Chondrocyte (in vitro differentiated cells): ENCODE measurements at places on chromosomes 4 and X. TPM values are rescaled to one million over a fixed set of nuclear protein-coding genes. Genes with fewer than 3 reads are reported as not detected.

- H3K36me3 ChIP-seq, result no peaks in the 10 kb centered on the region
- H3K27ac ChIP-seq, result no peak overlapping the region
- H3K4me1 ChIP-seq, result peaks cover 6% of the 10 kb centered on the region
- no peaks in the 10 kb centered on the region for H3K27me3 ChIP-seq
Measured at GRCh38 chr4:142519342-142519741, 326.8 kb downstream of the INPP4B start.

Gene DCHS2
- total RNA-seq, result 0.39 TPM in 1 of 3 replicates, not detected in the others

DNA sequence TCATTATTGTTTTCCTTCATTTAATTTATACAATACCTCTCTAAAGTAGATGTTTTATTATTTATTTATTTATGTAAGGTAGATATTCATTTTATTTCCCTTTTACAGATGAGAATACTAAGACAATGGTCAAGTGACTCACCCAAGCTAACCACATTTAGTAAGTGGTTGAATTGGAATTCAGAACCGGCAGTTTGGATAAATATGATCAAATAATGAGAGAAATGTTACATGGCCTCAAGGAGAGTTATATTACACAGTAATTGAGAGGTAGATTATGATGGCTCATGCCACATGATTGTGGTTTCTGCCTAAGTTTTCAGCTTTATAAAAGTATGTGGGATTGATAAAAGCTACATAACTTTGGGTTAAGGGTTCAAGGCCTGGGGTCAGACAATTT, 239.4 kb upstream of the BOD1L1 start:
- no peak overlapping the region for H3K4me3 ChIP-seq
- no peaks in the 10 kb centered on the region for H3K36me3 ChIP-seq
- DNase-seq, result no peak
- no peaks in the 10 kb centered on the region for H3K27me3 ChIP-seq

DNA sequence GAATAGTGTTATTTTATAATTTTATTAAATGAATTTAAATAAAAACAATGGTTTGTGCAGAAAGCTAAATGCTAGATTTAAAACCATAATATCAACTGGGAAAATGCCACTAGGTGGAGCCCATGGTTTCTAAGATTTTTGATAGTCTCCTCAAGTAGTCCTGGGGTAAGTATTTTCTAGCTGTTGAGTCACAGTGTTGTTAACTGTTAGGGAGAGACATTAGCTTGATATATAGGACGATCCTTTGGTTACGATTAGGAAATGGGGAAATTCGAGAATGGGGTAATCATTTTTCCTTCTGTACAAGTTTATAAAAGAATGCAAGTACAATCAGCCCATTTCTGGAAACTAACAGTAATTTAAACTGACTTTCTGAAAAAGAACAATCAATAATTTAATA, 378.4 kb downstream of the ANKRD50 start:
- no peak overlapping the region for H3K27ac ChIP-seq
- H3K4me3 ChIP-seq, result peak overlapping the region; percentile 3
- DNase-seq, result no peak
- H3K4me1 ChIP-seq, result peaks cover 11% of the 10 kb centered on the region
- no peaks in the 10 kb centered on the region for H3K36me3 ChIP-seq
- no peaks in the 10 kb centered on the region for H3K27me3 ChIP-seq

DNA sequence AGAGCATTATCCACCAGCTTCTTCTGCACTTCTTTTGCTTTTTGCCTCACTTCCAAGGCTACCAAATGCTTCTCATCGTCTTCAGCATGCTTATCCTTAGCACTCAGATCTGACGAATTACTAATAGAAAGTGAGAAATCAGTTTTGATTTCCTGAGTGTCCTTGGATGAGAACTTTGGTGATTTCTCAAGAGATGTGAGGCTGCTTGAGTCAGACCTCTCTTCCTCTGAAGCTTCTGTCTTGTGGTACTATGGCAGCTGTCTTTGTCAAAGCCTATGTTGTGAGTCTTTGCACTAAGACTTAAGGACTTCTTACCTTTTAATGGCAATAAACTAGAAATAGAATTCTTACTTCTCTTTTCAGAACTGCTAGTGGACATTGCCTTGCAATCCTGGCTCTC, 169.9 kb downstream of the CPE start:
- H3K4me1 ChIP-seq, result no peaks in the 10 kb centered on the region
- H3K4me3 ChIP-seq, result no peak overlapping the region
- peaks cover 12% of the 10 kb centered on the region for H3K27me3 ChIP-seq
- H3K27ac ChIP-seq, result no peak overlapping the region
- no peaks in the 10 kb centered on the region for H3K36me3 ChIP-seq

GRCh38 chr4:86938771-86939520, 4.1 kb downstream of the AFF1 start:
- no peak overlapping the region for H3K27ac ChIP-seq
- DNase-seq, result no peak
- no peaks in the 10 kb centered on the region for H3K36me3 ChIP-seq
- H3K27me3 ChIP-seq, result no peaks in the 10 kb centered on the region
- H3K4me3 ChIP-seq, result no peak overlapping the region
- H3K4me1 ChIP-seq, result peaks cover 38% of the 10 kb centered on the region

Gene ENPP6
- total RNA-seq, result not detected in 3 replicates

- DNase-seq, result no peak
- peaks cover 18% of the 10 kb centered on the region for H3K4me1 ChIP-seq
- H3K27me3 ChIP-seq, result no peaks in the 10 kb centered on the region
- H3K27ac ChIP-seq, result no peak overlapping the region
Measured at GRCh38 chr4:137623013-137623412, 90.7 kb upstream of the PCDH18 start.

GRCh38 chr4:37437163-37437562, 192.6 kb downstream of the NWD2 start:
- H3K27ac ChIP-seq, result no peak overlapping the region
- H3K4me1 ChIP-seq, result no peaks in the 10 kb centered on the region
- peaks cover 12% of the 10 kb centered on the region for H3K27me3 ChIP-seq
- H3K36me3 ChIP-seq, result no peaks in the 10 kb centered on the region
- no peak for DNase-seq

DNA sequence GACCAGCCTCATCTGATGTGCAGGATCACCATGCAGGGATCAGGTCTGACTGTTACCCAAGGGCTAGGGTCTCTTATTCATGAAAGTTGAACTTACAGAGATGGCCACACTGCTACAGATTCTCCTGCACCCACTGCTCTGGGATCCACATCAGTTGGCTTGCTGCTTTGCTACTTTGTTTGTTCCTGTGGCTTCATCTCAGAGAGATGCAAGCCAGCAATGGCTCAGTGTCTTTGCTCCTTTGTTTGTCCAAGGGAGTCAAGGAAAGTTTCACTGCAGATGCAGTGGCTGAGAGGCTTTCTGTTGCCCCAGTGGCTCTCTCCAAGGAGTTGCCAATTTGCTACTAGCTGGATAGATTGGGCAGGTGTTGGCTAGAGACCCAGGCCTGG, 70.3 kb upstream of the UGT2B7 start:
- no peaks in the 10 kb centered on the region for H3K36me3 ChIP-seq
- H3K27me3 ChIP-seq, result peaks cover 2% of the 10 kb centered on the region

- no peaks in the 10 kb centered on the region for H3K36me3 ChIP-seq
- peaks cover 4% of the 10 kb centered on the region for H3K4me1 ChIP-seq
- no peaks in the 10 kb centered on the region for H3K27me3 ChIP-seq
Measured at GRCh38 chr4:34950926-34951325, 1293.4 kb downstream of the ARAP2 start.

- no peaks in the 10 kb centered on the region for H3K4me1 ChIP-seq
- no peak overlapping the region for H3K27ac ChIP-seq
- no peaks in the 10 kb centered on the region for H3K27me3 ChIP-seq
- H3K4me3 ChIP-seq, result no peak overlapping the region
- DNase-seq, result no peak
Measured at GRCh38 chr4:3239998-3240920, 8.7 kb upstream of the MSANTD1 start.

Gene HELT
- total RNA-seq, result not detected in 3 replicates

GRCh38 chr4:98679738-98680137, 21.3 kb upstream of the TSPAN5 start:
- H3K27me3 ChIP-seq, result no peaks in the 10 kb centered on the region
- DNase-seq, result no peak
- no peak overlapping the region for H3K27ac ChIP-seq
- no peaks in the 10 kb centered on the region for H3K4me1 ChIP-seq
- H3K36me3 ChIP-seq, result no peaks in the 10 kb centered on the region

Gene ADH6
- 0.19 TPM in 1 of 3 replicates, not detected in the others for total RNA-seq

- H3K27me3 ChIP-seq, result no peaks in the 10 kb centered on the region
- H3K27ac ChIP-seq, result peak overlapping the region; percentile 100
- no peak for DNase-seq
Measured at GRCh38 chr4:142405021-142405694, 440.9 kb downstream of the INPP4B start.

- no peaks in the 10 kb centered on the region for H3K27me3 ChIP-seq
- H3K4me1 ChIP-seq, result peaks cover 5% of the 10 kb centered on the region
- no peak for DNase-seq
- H3K27ac ChIP-seq, result no peak overlapping the region
Measured at GRCh38 chr4:38072578-38072977, 112.4 kb downstream of the PTTG2 start.

GRCh38 chr4:69823481-69824186, 36.3 kb downstream of the SULT1E1 start:
- no peaks in the 10 kb centered on the region for H3K27me3 ChIP-seq
- H3K4me3 ChIP-seq, result no peak overlapping the region
- H3K4me1 ChIP-seq, result peaks cover 8% of the 10 kb centered on the region
- H3K36me3 ChIP-seq, result no peaks in the 10 kb centered on the region
